ENCODE measurements at places on chromosomes 5 and 9.
A peak's percentile ranks its signal among the peaks of the same experiment; 100 is the strongest.

DNA sequence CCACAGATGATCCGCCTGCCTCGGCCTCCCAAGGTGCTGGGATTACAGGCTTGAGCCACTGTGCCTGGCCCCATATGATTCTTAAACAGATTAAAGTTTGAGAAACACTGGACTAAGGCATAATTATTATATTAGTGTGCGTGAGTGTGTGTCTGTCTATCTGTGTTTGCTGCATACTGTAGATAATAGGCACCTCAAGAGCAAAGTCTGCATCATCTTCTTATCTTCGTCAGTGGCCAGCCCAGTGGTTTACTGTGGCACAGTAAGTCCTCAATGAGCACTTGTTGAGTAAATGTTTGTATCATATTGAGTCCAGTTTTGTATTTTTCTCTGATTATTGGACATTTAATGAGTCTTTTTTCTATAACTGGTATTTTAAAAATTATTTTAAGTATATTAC is 81.7 kb downstream of the ITGA1 start:
- DNase-seq, result no peak

GRCh38 chr5:3564827-3565518 is 30.7 kb upstream of the IRX1 start:
- no peak for DNase-seq

GRCh38 chr5:60403343-60404006 is 296.5 kb downstream of the DEPDC1B start:
- no peak for DNase-seq

- no peak for DNase-seq
Measured at GRCh38 chr5:103793595-103794182, 231.1 kb upstream of the NUDT12 start.

GRCh38 chr5:122099060-122099790 is 21.2 kb upstream of the LOX start:
- DNase-seq, result peak; percentile 67

All from RPMI7951 (cell line).